Mammary epithelial cell (primary cell): ENCODE measurements at places on chromosomes 2 and 18. TPM values are rescaled to one million over a fixed set of nuclear protein-coding genes. Genes with fewer than 3 reads are reported as not detected.

GRCh38 chr2:236562434-236562833 lies 7.2 kb upstream of the ACKR3 start:
- DNase-seq, result no peak

DNA sequence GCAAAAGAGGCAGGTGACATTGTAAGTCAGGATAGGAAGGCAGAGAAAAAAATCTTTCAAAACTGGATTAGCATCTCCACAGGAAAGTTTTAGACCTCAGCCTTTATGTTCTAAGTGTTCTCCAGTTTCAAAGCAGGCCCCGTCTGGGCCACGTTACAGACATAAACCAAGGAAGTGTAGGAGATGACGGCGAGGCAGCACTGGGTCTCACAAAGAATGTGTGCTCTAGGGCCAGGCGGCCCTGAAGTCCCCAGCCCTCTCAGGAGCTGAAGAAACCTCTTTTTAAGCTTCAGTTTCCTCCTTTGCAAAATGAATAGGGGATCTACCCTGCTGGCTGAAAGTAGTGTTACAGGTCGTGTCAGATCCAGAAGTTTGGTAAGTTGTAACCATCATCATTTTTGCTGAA lies 81.7 kb downstream of the SPRED2 start:
- DNase-seq, result no peak

- DNase-seq, result no peak
These were observed 731.5 kb downstream of the LRP1B start for GRCh38 chr2:141399270-141399669.

VWA3B gene
- 0.66 and 0.72 TPM in 2 replicates for total RNA-seq
